ENCODE measurements at places on chromosomes 12 and 14.
A peak's percentile ranks its signal among the peaks of the same experiment; 100 is the strongest.

DNA sequence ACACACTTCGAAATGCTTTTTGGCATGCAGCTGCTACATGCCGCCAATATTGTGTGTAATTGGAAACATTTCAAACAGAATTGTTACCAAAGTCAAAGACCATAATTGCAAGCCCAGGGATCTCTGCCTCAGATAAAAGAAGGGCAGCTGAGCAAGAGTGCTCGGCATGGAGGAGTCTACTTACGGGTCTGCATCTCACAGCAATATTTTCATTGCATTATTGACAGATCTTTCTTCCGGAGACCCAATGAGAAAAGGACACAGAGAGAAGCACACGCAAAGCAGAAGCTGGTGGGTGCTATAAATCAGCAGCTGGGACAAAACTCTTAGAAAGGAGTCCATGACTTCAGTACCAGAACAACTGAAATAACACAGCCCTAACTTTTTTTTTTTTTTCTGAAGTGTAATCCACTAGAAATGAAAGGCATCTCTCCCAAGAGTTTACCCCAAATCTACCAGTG is 4.9 kb downstream of the PRICKLE1 start:
- no peak for ATAC-seq

DNA sequence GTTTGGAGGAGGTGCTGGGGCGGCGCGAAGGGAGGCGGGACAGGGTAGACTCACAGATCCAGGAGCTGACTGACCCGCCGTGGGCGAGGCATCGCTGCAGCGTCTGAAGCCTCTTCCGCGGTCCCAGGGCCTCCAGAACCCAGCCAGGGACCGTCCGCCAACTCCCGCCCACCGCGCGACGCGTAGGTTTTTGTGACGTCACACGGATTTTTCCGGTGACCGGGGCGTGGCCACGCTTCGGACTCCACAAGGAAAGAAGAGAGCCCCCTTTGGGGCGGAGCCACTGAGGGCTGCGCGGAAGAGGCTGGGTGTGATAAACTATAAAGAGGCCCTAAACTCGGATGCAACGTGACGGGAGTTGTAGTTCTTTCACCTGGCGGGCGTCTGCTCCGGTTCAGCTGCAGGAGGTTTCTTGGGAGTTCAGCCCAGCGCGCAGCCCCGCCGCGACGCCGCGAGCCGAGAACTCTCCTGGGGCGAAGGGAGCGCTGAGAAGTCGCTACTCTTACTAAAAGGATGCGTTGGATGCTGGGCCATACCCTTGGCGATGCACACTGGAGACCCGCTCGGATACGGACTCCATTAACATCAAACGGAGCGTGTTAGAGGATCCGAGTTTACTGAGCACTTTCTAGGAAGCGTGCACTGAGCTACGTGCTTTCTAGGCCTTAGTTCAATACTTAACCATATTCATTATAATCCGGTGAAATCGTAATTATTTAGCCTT is at the start of gene AMN1:
TSS of gene AMN1 (minus strand) at position 105 of the 724 bp plus-strand sequence. CDS start at position 92, 13 bp downstream.
- ATAC-seq = peak; percentile 87

DNA sequence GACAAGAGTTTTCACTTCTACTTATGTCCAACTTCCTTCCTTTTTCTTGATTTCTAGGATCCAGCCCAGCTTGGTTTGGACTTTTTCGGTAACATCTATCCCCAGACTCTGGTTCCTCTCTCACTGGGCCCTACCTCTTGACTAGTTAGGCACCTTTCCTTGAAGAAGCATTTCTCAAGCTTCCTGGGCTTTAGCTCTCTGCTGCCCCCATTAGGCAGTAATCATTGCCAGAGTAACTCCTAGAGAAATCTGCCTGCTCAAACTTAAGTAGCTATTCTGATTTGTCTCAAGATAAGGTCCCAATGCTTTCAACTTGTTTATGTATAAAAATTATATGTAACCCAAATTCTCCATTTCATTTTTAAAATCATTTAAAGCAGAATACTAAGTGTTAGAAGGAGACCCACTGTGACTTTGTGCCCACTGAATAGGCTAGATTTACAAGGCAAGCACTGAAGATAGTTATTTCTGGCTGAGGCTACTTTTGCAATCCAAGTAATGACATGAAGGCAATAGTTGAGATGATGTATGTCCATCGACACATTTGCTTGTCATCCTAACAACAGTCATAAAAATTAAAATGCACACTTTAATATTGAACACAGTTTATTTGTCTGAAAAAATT is 275.0 kb upstream of the G2E3 start:
- ATAC-seq = peak; percentile 32

GRCh38 chr12:115817389-115817788 is 460.1 kb downstream of the MED13L start:
- ATAC-seq = no peak

GRCh38 chr12:77047341-77048109 is 17.8 kb downstream of the E2F7 start:
- no peak for ATAC-seq

DNA sequence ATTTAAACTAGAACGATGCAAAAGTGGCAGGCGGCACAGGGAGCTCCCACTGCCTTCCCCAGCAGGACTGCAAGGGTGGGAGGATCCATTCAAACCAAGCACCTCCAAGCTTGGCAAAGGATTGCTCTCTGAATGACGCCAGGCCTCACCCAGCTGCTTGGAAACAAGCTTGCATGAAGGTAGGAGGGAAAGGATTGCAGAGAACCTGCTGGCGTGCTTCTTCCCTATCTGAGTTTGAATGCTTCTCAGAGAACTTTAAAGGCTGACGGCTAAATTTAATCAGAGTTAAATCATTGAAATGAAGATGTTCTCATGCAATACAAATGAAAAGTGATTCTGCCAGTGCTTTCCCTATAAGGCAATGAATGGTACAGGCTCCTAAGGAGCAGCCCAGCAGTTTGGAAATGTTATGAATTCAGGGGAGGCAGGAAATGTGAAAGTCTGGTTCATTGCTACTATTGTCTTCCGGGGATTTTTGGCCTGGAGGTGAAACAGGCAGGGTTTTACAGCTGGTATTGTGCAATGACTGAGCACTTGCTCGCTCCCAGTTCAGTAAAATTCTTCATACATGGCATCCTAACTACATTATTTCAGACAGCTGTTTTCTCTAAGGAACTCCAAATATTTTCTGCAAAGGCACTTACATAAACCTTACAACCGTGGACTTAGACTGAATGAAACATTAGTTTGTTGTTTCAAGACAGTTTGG is 31.9 kb upstream of the DUSP6 start:
- ATAC-seq = no peak

GRCh38 chr12:89657066-89657465 is 51.6 kb downstream of the ATP2B1 start:
- ATAC-seq = no peak

DNA sequence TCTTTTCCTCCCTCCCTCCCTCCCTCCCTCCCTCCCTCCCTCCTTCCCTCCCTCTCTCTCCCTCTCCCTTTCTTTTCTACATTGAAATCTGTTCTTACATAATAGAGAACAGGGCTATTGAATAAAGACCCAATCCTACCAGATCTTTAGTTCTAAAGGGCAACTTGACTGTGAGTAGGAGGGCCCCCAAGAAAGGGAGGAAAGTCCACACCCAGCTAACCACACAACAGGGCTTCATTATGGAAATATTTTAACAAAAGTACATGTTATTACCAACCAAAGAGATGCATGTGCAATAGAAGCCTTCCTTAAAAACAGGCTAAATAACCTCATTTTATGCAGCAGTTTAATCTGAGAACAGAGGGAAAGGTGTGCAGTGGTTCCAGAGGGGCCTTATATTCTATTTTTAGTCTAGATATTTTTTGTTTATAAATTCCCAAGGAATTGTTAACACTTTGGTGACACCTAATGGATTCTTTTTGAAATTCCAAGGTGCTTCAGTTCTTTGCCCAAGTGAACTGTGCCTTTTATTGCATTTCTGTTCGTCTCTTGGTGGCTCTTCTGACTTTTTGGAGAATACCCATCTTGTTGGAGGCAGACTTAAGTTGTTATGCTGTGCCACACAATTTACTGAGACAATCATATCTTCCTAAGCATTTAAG is 63.0 kb downstream of the GNS start:
- no peak for ATAC-seq

DNA sequence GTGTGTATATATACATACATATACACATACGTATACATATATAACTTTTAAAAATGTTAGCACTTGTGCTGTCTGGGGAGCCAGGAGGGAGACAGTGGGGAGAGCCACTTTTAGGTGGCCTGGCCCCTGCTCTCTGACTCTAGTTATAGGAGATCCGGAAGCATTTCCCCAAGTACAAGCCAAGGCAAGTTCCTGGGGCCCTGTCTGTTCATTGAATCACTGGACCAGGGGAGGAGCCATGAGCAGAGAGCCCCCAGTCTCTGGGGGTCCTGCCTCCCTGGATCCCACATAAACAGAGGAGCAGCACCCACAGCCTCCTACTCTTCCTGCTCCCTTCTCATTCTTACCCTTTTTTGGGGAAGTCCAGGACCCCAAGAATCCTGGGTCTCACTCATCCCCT is 45.4 kb upstream of the TMED10 start:
- no peak for ATAC-seq

- no peak for ATAC-seq
Observed at GRCh38 chr14:81452341-81453133, 52.4 kb upstream of the STON2 start.

DNA sequence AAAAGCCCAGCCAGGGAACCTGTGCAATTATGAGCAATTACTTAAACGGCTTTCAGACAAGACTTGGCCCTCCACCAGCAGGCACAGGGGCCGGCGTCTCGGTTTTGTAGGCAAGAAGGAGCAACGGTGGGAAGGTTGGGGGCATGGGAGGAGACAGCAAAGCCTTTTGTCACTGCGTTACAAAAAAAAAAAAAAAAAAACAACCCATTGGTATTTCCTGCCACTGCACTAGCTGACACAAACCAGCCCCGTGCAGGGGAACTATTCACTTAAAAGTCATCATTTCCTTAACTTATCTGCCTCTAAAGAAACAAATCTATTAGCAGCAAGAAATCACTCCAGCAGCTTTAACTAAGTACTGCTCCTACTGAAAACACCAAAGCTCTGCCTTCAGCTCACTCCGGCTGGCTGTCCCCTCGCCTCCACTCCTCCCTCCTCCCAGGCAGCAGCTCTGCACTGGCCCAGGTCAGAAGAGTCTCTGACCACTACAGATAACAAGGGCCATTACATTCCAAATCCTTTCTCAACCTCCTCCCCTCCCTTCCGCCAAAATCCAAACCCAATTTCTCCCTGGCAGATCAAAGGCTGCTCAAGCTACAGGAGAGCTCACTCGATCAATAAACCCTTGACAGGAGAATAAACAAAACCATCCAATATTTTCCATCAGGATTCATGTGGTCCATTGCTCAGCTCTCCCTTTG is 105.2 kb upstream of the CDKN3 start:
- no peak for ATAC-seq

Data from activated T-helper 17 cell treated with anti-CD3 and anti-CD28 coated beads, Interleukin-2, amount 50 U/mL, for 72 hours (primary cell).